ENCODE measurements at places on chromosomes 16 and 17.

DNA sequence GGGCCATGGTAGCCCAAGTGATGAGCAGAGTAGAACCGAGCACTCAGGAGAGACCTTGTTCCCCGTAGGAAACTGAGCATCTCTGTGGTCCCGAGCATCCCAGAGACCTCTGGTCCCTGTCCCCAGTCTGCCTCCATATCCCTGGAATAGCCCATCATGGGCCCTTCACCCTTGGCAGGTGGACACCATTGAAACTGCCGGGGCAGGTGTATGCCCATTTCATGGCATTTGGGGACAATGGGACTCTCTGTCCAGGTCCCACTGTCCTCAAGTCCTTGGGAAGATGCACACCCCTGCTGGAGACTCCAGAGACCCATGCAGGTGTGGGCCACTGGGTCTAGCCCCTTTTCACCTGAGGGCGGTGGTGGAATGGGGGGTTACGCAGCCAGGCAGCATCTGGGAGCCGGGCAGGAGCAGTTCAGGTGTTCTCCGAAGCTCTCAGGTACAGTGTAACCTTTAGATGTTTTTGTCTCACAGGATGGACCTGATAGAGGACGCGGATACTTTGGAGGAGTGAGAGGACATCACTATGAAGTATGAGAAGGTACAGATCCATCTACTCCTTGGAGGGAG is 75.9 kb downstream of the GOSR1 start:
- DNase-seq, result no peak

- no peak for DNase-seq
Observed at GRCh38 chr16:57144027-57144426, 41.8 kb downstream of the PSME3IP1 start.

DNA sequence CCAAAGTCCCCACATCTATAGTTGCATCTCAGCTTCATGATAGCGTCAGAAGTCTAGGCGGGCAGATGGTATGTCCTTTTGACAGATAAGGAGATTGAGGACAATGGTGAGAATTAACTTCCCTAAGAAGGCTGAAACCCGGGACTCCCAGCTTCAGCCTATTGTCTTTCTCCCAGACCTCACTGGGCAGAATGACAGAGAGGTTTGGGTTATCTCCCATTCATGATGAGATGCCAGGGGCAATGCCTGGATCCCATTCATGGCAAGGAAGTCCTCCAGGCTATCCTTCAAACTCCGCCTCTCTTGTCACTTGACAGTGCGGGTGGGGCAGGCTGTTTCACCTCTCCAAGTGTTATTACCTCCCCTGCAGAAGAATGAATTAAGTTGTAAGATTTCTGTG is 100.3 kb downstream of the IRX5 start:
- no peak for DNase-seq

DNA sequence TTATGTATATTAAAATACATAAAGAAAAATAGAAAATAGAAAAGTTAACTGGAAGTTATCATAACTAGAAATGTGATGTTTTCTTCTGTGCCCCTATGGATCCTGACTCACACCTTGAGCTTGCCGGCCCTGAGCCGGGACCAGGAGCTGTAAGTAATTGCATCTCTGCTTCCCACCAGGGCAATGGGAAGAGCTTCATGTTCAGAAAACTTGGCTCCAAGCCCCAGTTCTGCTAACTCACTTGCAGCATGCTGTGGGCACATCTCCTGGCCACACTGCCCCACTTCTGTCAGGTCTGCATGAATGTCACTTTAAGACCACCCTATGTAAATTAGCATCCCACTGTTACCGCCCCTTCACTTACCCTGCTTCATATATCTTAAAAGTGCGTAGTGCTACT is 37.2 kb downstream of the GNAO1 start:
- no peak for DNase-seq

GRCh38 chr16:57585051-57585687 is 42.7 kb downstream of the ADGRG5 start:
- no peak for DNase-seq

- DNase-seq, result no peak
Observed at GRCh38 chr16:3458852-3459361, 15.4 kb downstream of the NAA60 start.

GRCh38 chr16:14641926-14642325 is 9.2 kb downstream of the BFAR start:
- DNase-seq, result no peak

GRCh38 chr16:58649707-58650106 is 20.1 kb upstream of the CNOT1 start:
- DNase-seq, result no peak

GRCh38 chr16:46768809-46769208 is 20.7 kb upstream of the MYLK3 start:
- DNase-seq, result no peak

- DNase-seq, result no peak
Observed at GRCh38 chr16:6682142-6682811, 650.4 kb upstream of the RBFOX1 start.

DNA sequence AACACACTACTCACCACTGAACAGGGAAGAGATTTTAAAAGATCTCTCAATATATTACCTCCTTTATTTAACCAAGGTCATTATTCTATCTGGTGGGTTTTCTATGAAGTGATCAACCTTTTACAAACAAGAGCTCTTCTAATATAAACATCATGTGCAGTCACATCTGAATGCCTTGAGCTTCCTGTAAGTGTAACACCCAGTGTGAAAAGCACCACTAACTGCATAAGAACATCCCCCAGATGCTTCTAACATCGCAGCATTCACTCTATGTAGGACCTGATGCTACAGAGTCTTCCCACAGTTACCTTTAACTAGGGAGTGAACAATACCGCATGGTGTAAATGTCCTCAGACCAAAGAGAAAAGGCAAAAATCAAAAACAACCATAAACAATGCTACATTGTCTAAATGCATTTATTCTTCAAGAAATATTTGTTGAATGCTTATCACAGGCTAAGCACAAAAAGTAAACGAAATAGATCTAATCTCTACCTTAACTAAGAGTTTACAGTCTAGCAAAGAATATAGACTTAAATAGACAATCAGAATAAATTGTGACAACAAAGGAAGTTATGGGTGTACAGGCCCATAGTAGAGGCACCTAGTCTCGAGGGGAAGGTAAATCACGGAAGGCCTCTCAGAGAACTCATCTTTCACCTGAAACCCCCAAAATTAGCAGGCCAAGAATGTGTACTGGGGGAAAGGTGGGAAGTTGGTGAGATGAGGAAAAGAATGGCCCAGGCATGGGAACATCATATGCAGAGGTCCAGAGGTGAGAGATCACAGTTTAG is 16.2 kb downstream of the SKAP1 start:
- DNase-seq, result no peak

DNA sequence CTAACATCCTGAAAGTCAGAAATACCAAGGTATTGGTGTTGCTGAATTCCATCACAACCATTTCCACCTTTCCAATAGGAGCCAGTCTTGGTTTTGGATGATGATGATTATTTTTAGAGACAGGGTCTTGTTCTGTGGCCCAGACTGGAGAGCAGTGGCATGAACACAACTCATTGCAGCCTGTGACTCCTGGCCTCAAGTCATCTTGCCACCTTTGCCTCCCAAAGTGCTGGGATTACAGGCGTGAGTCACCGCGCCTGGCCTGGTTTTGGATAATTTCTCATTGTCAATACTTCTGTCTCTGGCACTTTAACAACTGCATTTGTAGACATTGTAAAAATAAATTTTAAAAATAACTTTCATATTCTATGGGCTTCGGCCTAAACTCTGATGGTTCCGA is 22.6 kb downstream of the STAT5B start:
- no peak for DNase-seq

DNA sequence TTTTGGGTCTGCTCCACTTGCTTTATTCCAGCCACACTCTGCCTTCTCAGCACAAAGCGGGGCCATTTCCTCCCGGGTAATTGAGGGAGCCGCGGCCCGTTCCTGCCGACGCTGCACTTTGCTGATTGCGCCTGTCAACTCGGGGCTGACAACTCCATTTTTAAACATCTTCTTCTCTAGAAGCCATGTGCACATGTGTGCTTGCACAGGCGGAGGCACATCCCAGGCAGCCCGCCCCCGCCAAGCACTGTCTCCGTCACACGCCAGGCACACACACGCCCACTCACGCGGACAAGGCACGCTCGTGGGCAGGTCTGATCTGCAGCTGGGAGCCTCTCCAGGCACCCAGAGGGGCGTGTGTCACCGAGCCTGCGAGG is 63.2 kb downstream of the ENGASE start:
- no peak for DNase-seq

DNA sequence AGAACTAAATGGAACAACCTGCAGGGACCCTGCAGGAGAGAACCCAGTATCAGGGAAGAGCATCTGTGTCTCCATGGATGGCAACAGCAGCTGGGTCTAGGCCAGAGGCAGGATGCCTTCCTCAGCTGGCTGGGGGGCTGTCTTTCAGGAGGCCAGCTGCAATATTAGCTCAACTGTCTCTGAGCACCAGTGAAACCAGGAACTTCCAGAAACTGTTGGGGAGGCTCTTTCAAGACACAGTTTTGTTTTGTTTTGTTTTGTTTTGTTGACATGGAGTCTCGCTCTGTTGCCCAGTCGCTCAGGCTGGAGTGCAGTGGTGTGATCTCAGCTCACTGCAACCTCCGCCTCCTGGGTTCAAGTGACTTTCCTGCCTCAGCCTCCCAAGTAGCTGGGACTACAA is 7.6 kb downstream of the GPR142 start:
- no peak for DNase-seq

DNA sequence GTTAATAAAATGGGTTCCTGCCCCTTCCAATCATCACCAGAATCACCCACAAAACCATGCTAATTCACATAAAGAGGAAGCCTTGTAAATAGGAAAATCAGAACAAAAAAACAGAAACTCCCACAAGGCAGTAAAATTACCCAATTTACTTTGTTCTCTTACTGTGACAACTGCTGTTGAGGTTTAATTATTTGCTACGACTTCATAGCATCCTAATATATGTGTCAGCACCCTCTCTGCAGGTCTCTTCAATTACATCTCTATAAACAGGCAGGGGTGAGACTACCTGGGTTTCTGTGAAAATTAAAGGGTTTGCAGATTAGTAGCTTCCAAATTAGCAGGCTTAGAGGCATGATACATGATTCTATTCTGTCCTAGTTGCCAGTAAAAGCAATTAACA is 2.7 kb downstream of the WDR59 start:
- DNase-seq, result no peak

- no peak for DNase-seq
Observed at GRCh38 chr17:1473170-1473569, 17.1 kb upstream of the CRK start.

GRCh38 chr16:68375801-68376536 is 65.2 kb downstream of the PRMT7 start:
- no peak for DNase-seq

GRCh38 chr17:37276475-37276874 is 99.3 kb upstream of the C17orf78 start:
- no peak for DNase-seq

DNA sequence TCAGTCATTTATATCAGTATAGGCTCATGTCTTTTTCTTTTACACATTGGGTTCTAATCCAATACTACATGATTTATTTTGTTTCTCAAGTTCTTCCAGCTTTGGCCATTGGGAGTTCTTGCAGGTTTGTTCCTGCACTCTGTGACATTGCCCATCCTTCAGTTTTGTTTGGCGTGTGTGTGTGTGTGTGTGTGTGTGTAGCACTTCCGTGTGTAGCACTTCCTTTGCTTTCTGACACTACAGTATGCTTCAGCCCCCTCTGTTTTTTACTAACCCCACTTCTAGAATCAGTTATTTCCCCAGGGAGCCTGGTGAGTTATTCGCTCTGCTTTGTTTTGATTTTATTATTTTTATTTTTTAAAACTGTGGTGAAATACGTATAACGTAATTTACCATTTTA is 75.6 kb upstream of the LGALS9 start:
- no peak for DNase-seq

DNA sequence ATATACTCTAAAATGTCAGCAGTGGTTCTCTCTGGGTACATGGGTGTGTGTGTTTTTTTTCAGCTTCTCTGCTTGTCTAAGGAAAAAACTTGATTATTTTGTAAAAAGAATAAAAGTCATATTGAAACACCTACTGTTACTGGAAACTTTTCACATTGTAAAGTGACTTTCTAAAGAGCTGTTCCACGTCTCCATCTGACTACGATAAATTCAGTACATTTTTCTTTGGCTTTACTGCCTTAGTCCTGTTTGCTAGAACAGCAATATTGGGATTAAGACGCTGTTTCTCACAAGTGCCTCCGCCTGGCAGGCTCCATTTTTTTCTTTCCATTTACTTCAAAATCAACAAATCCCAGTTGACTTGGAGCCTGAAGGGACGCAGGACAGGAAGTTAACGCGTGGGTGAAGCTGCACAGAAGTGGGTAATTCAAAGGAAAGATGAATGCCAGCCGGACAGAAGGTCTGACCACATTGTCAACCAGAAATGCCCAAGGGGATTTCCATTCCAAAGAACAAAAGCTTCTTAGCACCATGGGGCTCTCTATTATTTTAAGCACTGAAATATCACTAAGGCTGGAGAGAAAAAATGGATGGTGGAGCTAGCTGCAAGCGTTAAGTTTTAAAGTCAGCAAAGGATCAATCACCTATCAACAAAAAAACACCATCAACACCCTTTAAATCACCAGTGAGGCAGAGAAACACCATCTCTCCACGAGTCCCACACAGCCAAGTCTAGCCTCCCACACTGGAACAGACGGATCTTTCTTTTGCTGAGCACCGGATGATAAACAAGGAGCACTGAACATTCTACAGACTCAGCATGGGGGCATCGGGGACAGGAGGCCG is 8.4 kb downstream of the GLOD4 start:
- DNase-seq, result no peak

GRCh38 chr17:10089196-10089804 is 109.1 kb downstream of the GAS7 start:
- no peak for DNase-seq

GRCh38 chr17:58686980-58687379 is 4.9 kb downstream of the TEX14 start:
- DNase-seq, result no peak

DNA sequence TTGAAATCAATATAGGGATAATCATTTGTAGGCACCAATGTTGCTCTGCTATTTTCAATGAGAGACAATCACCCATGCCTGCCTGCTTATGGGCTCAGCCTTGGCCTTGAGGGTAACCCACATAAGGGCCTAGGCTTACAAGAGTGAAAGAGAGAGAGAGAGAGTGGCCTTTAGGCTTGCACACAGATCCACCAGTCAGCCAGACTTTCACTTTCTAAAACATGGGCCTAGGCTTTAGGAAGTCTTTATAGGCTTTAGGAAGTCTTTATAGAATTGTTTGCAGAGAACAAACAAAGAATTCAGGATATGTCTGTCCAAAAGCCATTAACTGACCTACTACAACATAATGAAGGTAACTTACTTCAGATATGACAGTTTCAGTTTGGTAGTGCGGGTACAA is 3.4 kb downstream of the ABCA9 start:
- DNase-seq, result no peak

- no peak for DNase-seq
Observed at GRCh38 chr16:24834459-24835335, 11.1 kb upstream of the SLC5A11 start.

GRCh38 chr16:10949424-10949970 is 5.1 kb downstream of the CLEC16A start:
- DNase-seq, result no peak

All from activated gamma-delta T cell (primary cell).